ENCODE measurements at places on chromosomes 3 and 15. TPM values are rescaled to one million over a fixed set of nuclear protein-coding genes. Genes with fewer than 3 reads are reported as not detected.
A peak's percentile ranks its signal among the peaks of the same experiment; 100 is the strongest.

GRCh38 chr15:89226359-89227221 is 5.2 kb upstream of the RLBP1 start:
- DNase-seq: no peak
- H3K4me3 ChIP-seq: no peak overlapping the region
- no peaks in the 10 kb centered on the region for H3K36me3 ChIP-seq
- H3K27me3 ChIP-seq: no peaks in the 10 kb centered on the region
- no peaks in the 10 kb centered on the region for H3K4me1 ChIP-seq

DNA sequence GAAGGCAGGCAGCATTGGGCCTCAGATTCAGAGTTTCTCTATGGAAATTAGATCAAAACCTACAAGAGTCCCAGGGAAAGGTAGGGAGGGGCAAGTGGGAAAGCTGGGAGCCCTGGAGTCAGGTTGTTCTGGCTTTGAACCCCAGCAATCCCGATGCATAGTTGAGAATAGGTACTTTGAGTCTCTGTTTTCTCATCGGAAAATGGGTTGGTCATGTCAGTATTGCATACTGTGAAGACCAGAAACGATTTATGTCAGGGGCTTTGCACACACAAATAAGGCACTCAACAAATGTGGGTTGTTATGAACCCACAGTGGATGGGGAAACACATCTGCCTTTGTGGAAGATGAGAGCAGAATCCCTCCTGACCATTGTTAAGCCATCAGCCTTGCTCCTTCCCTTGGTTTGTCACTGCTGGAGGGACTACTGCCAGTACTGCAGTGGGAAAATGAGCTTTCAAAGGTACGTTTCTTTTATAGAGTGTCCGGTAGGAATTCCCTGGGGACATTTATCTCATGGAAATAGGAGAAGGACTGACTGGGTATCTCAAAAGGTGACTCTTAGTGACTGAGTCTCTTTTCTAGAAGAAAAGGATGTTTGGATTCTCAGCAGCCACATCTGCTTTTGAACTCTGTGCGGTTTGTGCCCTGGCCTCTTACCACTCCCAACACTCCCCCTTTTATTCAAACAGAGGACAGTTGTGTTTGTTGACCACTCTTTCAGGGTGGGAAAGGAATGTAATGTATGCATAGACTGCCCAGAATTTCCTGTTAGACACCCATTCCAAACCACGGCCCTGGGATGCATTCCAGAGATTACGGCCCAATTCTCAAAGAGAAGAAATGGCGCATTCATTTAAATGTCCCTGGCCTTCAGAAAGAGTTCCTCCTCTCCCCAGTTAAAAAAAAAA is 54.6 kb upstream of the VILL start:
- H3K36me3 ChIP-seq: peaks cover 1% of the 10 kb centered on the region
- DNase-seq: no peak
- H3K4me1 ChIP-seq: peaks cover 33% of the 10 kb centered on the region
- H3K4me3 ChIP-seq: no peak overlapping the region

GRCh38 chr3:16423947-16424673 is 89.4 kb downstream of the RFTN1 start:
- H3K27ac ChIP-seq: no peak overlapping the region
- no peaks in the 10 kb centered on the region for H3K27me3 ChIP-seq
- DNase-seq: no peak
- H3K4me3 ChIP-seq: no peak overlapping the region
- H3K36me3 ChIP-seq: no peaks in the 10 kb centered on the region

DNA sequence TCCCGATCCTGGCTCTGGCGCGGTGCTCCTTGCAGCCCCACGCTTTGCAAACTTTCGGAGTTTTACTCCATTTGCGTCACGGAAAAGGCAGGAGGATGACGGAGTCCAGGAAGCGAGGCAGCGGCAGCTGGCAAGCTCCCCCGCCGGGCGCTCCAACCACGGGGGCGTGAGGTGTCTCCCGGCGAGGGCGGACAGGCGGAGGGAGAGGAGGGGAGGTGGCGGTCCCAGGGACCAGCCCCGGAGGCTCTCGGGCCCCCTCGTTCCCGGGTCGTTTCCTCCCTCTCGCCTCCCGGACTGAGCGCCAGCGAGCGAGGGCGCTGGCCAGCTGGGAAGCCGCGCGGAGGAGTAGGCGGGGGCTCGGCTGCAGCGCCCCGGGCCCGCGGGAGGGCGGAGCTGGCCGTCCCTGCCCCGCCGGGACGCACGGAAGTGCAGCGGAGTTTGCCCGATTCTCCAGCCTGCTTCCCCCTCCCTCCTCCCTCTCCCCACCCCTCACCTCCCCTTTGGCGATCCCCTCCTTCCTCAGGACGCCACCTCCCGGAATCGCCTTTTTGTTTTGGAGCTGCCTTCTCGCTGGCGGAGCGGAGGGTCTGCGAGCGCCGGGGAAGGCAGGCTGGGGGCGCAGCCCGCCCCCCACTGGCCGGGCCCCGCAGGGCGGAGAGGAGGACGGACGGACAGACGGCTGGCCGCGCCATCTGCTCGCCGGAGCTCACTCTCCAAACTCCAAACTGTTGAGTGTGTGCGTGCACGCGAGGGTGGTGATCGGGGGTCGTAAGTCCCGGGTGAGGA is at the start of gene SNX33:
TSS of gene SNX33 (plus strand) at position 543 of the 786 bp plus-strand sequence. CDS start 1,191 bp downstream, outside the sequence.
- peaks cover 4% of the 10 kb centered on the region for H3K36me3 ChIP-seq
- H3K27ac ChIP-seq: peak within 1 kb of the TSS; percentile 90
- peaks cover 47% of the 10 kb centered on the region for H3K4me1 ChIP-seq
- no peaks in the 10 kb centered on the region for H3K27me3 ChIP-seq
- peak within 1 kb of the TSS; percentile 88 for H3K4me3 ChIP-seq

DNA sequence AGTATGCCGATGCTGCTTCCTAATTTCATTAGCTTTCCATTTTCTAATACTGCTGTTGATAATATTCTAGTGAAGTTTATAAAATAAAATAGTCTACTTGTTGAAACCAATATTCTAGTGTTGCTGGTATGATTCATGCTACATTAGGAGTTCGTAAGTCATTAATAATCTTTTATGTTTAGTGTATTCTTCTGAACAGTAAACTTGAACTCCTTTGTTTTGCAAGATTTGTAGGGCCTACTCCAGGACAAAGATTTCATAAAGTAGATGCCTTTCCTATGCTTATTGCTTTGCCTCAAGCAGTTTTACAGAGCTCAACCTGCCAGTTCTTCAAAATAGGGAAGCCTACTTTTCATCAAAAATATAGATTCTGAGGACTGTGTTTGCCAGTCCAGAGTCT is 111.5 kb downstream of the RSRC1 start:
- no peaks in the 10 kb centered on the region for H3K4me1 ChIP-seq
- H3K4me3 ChIP-seq: no peak overlapping the region
- DNase-seq: no peak
- H3K36me3 ChIP-seq: no peaks in the 10 kb centered on the region

SUSD5 gene
- 0.09 TPM for polyA plus RNA-seq

LRRC3B gene
- not detected for polyA plus RNA-seq

LSAMP gene
- 0.12 TPM for polyA plus RNA-seq

All from keratinocyte (primary cell).